Mucosa of gallbladder (tissue), 1 donor: ENCODE measurements at places on chromosomes 6 and 20.

- no peak for DNase-seq
Measured at GRCh38 chr20:25225642-25226432, 22.0 kb upstream of the PYGB start.

DNA sequence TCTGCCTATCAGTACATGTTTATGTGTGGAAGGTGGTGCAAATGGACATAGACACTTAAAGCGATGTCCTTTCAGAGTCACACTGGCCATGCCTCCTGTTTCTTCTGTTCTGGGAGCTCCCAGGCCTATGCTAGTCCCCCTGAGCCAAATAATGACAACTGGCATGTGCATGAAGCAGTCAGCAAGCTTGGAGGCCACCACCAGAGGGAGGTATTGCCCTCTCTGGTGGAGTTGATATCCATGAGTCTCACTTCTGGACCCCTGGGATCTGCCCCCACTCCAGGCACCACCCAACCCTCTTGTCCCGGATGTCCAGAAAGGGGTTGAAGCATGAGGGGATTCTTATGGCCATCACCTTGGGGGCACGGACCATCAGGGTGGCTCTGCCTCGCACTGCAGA is 172.2 kb downstream of the AIG1 start:
- no peak for DNase-seq

GRCh38 chr6:142189057-142189456 is 42.0 kb downstream of the VTA1 start:
- no peak for DNase-seq

DNA sequence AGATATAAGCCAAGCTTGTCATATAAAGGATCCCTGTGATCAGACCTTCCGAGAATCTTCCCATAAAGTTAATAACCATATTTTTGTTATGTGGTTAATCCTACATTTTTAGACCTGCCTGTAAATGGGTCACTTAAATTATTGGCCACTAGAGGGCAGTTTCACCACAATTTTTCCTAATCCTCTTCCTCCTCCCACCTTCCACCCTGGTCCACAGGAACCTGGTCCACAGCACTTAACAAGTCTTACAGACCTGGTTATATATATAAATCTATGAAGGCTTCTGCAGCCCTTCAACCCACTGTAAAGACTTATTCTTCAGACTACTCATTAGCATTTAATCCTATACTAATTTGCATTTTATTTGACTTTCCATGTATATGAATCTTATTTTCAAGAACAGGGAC is 28.3 kb downstream of the MRS2 start:
- no peak for DNase-seq

DNA sequence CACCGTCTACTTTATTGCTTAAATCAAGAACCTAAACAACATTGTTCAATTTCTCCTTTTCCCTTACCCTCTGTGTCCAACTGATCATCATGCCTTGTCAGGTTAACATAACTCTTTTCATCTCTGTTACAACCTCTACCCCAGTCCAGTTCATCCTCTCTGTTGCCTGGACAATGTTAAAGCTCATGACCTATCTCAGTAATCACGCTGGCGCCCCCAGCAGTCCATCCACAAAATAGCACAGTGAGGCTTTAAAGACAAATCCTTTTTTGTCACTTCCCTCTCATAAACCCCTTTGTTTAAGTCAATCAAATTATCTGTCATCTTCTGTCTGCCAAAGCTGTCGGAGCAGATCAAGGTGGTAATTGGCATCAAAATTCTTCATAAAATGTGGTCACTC is 140.1 kb downstream of the QKI start:
- DNase-seq: peak; percentile 30

GRCh38 chr6:122028933-122029522 is 370.4 kb upstream of the HSF2 start:
- DNase-seq: no peak

DNA sequence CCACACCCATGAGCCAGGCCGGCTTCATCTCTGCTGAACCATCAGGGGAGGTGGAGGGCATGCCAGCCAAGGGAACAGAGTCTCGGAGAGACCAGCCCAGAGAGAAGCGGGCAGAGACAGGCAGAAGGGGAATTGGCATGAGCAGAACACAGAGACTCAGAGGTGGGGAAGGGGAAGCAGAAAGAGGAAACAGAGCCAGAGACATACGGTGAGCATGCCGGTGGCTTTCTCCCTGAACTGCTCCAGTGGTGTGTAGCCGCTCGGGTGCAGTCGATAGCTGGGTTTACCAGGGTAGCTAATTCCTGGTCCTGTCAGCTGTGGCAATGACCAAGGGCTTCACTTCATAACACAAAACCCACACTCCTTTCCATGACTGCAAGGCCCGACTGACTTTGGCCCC is 83.6 kb upstream of the CCDC167 start:
- no peak for DNase-seq

DNA sequence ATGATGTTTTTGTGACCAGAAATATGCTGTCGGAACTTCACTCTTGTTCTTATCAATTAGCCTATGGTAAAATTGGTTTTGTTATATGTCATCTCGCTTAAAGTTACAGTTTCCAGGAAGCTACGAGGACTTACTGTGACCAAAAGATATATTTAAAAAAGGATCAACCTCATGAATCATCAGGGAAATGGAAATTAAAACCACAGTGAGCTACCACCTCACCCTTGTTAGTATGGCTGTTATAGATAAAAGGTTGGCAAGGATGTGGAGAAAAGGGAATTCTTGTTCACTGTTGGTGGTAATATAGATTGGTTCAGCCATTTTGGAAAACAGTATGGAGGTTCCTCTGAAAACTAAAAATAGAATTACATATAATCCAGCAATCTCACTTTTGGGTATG is 14.3 kb upstream of the INSM1 start:
- no peak for DNase-seq

DNA sequence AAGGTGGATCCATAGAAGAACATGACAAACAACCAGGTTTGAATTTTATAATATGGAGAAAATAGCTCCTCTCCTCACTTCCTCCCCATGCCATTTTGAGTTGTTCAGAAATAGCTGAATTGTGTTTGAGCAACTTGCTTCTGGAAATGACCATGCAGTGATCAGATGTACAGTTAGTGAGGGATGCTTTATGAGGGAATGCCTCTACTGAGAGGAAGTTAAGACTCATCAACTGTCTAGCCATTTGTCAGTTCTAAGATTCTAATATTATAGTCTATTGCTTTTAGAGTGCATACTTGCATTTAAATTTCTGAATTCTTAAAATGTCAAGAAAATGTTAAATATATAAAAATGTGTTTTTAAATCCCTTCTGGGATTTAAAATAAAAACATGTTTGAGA is 3.8 kb downstream of the LAMA2 start:
- DNase-seq: no peak

GRCh38 chr6:130075879-130076460 is 57.6 kb downstream of the L3MBTL3 start:
- DNase-seq: no peak

- DNase-seq: no peak
Measured at GRCh38 chr6:79607000-79607399, 24.1 kb upstream of the SH3BGRL2 start.

GRCh38 chr20:56762401-56762800 is 133.3 kb downstream of the TFAP2C start:
- DNase-seq: no peak

- no peak for DNase-seq
Measured at GRCh38 chr20:49483696-49484123, 1.2 kb upstream of the KCNB1 start.

DNA sequence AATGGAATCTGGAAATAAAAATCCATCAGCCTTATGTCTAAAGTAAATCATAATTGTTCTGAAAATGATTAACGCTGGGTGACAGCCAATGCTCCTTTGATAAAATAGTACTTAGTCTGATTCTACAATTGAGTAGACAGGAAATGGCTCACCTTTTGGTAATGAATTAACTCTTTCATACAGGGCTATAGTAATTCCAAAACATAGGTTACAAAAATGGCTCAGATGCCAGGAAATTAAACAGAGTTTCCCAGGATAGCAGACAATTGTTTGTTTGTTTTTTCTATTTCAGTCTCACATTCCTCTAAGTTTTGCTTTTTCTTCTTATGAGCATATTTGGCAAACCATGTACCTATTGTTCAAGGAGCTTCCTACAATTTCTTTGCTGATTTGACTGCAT is 257.2 kb upstream of the EPHA7 start:
- DNase-seq: no peak

- DNase-seq: no peak
Measured at GRCh38 chr20:35892871-35893270, 61.4 kb downstream of the SCAND1 start.

DNA sequence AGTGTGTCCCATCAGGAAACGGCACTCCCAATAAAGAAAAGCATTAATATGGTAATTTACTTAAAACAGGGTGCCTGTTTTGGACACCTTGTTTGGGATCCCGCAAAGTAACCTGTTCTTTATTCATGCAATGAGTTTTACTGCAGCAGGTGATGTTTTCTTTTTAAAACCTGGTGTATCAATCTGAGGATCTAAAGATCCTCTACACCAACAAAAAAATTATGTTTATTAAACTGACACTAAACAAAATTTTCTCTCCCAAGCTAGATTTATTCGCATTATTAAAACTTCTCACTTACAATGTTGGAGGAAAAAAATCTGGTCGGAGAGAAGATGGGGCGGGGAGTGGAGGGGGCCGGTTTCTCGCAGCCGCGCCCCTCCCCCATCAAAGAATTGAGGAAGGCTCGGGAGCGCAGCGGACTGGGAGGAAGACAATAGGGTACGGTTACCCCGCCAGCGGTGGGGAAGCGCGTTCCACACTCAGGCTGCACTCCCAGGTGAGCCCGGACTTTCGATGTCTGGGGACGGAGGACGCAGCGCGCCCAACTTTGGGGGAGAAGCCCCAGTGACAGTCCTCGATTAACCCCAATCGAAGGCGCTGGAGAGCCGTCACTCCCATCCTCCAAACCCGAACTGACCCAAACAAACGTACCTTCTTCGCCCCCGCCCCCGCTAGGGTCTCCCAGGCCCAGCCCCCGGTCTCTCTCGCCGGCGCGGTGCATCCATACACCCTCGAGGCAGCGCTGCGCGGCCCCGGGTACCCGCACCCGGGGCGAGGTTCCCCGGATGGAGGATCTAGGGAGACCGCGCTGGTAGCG is 1.3 kb downstream of the CD24 start:
- DNase-seq: no peak

GRCh38 chr6:43954311-43955131 is 172.7 kb downstream of the MRPL14 start:
- peak; percentile 57 for DNase-seq

DNA sequence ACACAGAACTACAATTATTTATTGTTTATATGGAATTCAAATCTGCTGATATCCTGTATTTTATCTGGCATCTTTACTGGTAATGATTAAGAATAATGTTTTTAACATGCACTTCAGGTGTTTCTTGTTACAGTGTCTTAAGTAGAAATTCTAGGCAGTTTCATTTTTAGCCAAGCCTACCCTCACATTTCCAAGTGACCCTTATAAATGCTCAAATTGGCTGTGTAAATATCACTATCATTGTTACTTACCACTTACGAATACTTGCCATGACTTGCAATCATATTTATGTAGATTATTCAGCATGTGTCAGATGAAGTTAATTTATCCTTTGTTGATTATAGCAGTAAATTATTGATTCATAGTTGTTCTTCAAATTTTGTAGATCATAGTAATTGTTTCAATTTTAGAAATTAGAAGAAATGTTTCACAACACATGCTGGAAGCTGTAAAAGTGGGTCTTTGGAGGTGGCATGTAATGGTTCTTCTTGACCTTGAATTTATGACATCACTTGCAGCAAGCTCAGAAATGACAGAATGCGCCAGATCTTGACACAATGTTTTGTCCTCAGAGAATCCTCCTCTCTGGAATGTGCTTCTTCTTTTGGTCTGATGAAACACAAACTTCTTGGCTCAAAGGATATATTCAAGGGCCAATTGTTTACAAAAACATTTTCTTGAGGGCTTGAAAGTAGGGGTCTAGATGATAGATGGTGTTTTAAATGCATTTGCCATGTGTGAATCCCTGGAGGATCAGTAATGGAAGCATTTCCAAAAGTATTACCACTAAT is 471.8 kb downstream of the COL12A1 start:
- DNase-seq: no peak

GRCh38 chr6:89438248-89438647 is 5.3 kb downstream of the ANKRD6 start:
- DNase-seq: peak; percentile 26

- DNase-seq: no peak
Measured at GRCh38 chr20:9575836-9576235, 61.4 kb downstream of the LAMP5 start.

DNA sequence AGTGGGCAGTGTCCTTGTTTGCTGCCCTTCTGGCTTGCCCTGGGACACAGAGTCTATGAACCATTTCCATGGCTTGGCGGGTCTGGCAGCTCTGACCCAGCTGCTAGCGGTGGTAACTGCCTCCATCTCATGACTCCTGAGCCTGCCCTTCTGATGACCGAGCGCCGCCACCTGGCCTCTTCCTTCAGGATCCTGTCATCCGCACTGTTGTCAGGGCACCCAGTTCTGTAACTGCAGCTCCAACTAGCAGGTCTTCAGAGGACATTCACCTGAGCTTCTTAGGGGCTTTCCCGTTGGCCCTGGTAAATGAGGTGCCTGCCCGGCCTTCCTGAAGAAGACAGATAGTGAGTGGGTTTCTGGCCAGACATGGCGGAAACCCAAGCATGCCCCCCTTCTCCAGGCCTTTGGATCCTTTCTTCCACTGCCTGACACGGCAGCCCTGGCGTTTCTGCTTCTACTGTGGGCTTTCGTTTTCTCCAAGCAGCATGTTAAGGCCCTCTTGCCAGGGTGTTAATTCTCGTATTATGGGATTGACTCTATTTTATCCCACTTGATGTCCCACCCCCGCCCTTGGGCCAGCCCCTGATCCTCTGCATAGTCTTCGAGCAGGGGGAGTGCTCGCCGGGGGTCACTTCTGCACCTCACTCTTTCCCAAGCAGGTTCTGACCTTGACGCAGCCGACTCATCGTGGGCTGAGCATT is 24.7 kb downstream of the PACSIN1 start:
- DNase-seq: no peak

GRCh38 chr6:14925699-14926026 is 320.2 kb upstream of the JARID2 start:
- DNase-seq: no peak

DNA sequence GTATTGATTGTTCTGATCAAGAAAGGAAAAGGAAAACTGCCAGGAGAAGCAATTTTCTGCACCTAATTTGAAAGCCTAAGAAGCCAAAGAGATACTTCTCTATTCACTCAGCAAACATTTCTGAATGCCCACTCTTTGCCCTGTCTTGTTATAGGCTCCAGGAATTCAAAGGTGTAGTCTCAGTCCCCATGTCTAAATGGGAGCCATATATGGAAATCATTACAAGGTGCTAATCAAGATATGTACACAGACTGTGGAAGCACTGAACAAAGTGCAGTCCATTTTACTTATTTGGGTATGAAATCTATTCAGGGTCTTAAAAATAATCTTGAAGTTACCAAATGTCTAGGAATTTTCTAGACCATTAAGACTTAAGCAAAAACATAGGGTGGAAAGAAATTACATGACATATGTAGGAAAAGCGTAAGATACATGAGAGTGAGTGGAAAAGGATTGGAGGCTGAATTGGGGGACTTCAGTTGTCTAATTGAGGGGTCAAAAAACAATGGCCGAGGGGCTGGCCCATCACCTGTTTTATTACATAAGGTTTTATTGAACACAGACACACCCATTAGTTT is 39.0 kb upstream of the ASCC3 start:
- DNase-seq: no peak

GRCh38 chr6:90249034-90249433 is 47.6 kb downstream of the BACH2 start:
- DNase-seq: no peak

- no peak for DNase-seq
Measured at GRCh38 chr6:33339193-33339592, 21.6 kb upstream of the ZBTB22 start.
